ENCODE measurements at places on chromosomes 3 and 15.

DNA sequence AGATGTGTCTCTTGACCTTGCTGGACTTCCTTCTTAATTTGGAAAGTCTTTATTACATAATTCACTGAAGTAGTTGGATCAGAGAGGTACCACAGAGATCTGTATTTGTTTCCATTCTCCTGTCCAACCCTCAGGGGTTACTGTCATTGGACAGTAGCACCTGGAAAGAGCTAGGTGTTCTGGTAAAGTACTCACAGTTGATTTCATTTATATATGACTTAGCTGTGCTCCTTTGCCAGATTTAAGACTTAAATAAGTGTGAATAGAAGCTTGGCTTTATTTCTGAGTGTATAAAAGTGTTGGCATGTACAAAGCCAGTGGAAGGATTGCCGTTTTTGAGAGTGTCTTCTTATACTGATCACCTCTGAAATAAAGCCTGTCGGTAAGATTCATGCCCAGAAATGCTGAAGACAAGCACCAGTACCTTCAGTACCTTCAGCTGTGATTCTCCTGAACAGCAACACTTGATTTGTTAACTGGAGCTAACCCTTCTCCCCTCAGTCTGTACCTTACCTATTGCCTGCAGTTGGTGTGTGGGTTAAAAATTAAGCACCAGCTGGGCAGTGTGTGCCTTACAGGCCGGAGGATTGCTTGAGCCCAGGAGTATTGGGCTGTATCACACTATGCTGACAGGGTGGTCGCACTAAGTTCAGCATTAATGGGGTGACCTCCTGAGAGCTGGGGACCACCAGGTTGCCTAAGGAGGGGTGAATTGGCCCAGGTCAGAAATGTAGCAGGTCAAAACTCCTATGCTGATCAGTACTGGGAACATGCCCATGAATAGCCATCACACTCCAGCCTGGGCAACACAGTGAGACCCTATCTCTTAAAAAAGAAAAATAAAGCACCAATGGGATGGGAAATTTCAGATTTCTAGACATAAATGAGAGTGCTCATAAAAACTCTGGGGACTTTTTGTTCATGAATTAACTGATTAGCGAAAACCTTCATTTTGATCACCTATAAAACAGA, 197.7 kb downstream of the FNDC3B start:
- no peak overlapping the region for H3K27ac ChIP-seq
- peaks cover 2% of the 10 kb centered on the region for H3K36me3 ChIP-seq
- no peaks in the 10 kb centered on the region for H3K4me1 ChIP-seq
- no peak overlapping the region for H3K4me3 ChIP-seq
- DNase-seq: no peak

GRCh38 chr15:62601777-62602545, 436.9 kb upstream of the C2CD4B start:
- H3K4me3 ChIP-seq: no peak overlapping the region
- H3K27me3 ChIP-seq: no peaks in the 10 kb centered on the region
- H3K36me3 ChIP-seq: no peaks in the 10 kb centered on the region
- DNase-seq: no peak
- no peak overlapping the region for H3K27ac ChIP-seq
- peaks cover 15% of the 10 kb centered on the region for H3K4me1 ChIP-seq

GRCh38 chr15:29774900-29775299, 47.4 kb downstream of the TJP1 start:
- H3K4me3 ChIP-seq: no peak overlapping the region
- H3K27ac ChIP-seq: no peak overlapping the region
- no peak for DNase-seq
- H3K4me1 ChIP-seq: no peaks in the 10 kb centered on the region
- no peaks in the 10 kb centered on the region for H3K36me3 ChIP-seq

- H3K36me3 ChIP-seq: no peaks in the 10 kb centered on the region
- no peaks in the 10 kb centered on the region for H3K27me3 ChIP-seq
- H3K4me1 ChIP-seq: no peaks in the 10 kb centered on the region
- no peak overlapping the region for H3K4me3 ChIP-seq
- DNase-seq: no peak
- no peak overlapping the region for H3K27ac ChIP-seq
These were observed 238.4 kb upstream of the PEX5L start for GRCh38 chr3:180275176-180275575.

DNA sequence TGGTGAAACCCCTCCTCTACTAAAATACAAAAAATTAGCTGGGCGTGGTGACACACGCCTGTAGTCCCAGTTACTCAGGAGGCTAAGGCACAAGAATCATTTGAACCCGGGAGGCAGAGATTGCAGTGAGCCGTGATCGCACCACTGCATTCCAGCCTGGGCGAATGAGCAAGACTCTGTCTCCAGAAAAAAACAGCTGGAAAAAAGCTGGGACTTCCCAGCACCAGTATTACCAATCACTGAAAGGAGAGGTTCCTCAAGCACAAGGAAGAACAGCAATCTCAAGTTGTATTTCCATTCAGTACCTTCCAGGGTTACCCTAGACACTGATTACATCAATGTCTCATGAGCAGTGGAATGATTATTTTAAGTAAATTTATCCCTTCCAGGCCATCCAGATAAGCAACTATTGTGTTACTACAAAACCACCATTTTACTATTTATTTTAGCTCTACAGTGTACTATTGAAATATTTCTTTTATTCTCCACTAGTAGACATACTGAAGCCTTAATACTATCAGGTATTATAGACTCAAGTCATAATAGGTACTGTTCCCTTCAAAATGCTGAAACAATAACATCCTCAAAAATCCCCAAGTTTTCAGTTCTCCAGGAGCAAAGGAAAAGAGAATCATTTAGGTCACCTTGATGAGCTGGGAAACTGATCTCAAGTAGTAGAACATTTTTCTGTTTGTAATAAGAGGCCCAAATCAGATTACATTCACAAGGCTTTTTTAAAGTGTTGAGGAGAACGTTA, 54.8 kb upstream of the VGLL4 start:
- H3K4me1 ChIP-seq: peaks cover 18% of the 10 kb centered on the region
- no peaks in the 10 kb centered on the region for H3K36me3 ChIP-seq
- peak overlapping the region; percentile 34 for H3K27ac ChIP-seq
- DNase-seq: no peak

DNA sequence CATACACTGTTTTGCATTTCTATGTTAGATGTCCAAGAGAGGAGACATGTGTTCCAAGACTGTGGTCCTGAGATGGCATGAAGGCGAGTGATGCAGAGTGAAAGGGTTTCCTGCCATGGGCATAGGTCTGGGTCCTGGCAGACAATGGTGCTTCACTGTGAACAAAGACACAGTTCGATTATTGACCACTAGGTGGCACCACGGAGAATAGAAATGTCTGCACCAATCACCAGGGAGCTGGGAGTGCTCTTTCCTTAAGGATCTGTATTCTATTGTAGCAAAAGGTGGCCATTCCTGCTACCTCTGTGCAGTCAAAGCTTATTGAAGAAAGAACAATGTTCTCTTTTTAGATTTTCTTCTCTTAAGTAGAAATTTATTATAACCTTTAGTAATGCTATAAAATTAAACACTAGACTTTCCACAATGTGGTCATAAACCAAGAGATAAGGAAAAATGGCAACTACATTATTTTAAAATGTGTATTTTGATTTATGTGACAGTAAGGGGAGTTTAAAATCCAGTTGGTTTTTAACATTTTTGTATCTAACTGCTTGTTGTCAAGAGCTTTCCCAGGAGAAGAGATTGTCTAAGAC, 88.7 kb downstream of the GABRG3 start:
- H3K27ac ChIP-seq: no peak overlapping the region
- DNase-seq: no peak
- no peak overlapping the region for H3K4me3 ChIP-seq
- no peaks in the 10 kb centered on the region for H3K4me1 ChIP-seq

GRCh38 chr3:124882816-124883747, 4.1 kb downstream of the ITGB5 start:
- H3K4me1 ChIP-seq: peaks cover 40% of the 10 kb centered on the region
- no peak overlapping the region for H3K4me3 ChIP-seq
- no peaks in the 10 kb centered on the region for H3K27me3 ChIP-seq
- DNase-seq: no peak

GRCh38 chr15:65851981-65852380, 17.3 kb upstream of the RAB11A start:
- no peaks in the 10 kb centered on the region for H3K36me3 ChIP-seq
- no peaks in the 10 kb centered on the region for H3K4me1 ChIP-seq
- no peak overlapping the region for H3K27ac ChIP-seq
- no peak for DNase-seq

DNA sequence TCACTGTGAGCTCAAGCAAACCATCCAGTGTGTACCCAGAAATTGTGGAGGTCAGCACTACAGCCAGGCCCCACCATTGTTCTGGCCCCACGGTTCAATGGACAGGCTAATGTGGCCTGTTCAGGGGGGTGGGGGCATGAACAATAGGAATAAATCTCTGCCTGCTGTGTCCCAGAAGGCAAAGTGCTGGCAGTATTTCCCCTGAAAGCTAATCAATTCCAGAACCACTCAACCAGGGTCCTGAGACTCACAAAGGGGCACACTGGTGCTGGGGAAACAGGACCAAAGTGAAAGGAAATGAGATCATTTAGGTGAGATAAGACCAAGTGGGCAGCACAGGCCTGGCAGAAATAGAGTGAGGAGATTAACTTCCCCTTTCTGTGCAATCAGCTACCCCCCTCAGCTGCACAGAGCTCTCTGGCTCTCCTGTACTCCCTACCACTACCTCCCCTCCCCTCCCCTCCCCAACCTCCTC, 11.5 kb downstream of the CRYGS start:
- no peak overlapping the region for H3K27ac ChIP-seq
- no peak overlapping the region for H3K4me3 ChIP-seq

DNA sequence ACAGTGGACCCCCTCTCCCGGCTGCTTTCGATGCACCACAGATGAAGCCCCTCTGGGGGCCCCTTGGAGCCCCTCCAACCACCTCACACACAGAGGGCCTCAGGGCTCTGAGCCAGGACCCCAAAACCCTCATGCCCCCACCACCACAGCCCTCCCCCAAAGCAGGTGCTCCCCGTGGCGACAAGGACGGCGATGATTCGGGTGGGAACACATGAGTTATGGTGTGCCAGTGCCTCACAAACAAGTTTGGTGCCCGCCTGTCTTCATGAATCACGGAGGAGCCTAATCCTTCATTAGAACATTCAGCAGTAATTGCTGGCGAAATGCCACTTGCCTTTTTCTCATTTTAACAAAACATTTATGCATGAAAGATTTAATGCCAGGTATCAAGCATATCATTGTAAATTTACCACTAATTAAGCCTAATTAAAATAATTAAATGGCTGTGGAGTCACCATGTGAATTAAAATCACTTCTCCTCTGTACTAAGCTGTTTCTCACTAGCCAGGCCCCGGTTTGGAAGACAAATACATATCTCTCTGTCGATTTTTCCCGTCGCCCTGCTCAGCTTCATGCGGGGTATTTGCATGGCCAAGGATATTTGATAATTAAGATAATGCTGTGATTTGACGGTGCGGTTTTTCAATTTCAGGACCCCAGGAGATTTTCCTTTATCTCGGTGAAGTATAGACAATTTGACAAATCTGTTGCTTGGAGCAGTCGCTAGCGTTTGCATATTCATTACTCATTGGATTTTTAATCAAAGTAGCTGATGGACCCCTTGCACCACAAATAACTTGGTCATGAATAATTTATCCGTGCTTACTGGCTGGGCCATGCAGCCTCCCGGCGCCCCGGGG, 157.0 kb downstream of the TLE3 start:
- no peaks in the 10 kb centered on the region for H3K4me1 ChIP-seq
- H3K27me3 ChIP-seq: no peaks in the 10 kb centered on the region
- no peak overlapping the region for H3K4me3 ChIP-seq
- DNase-seq: no peak
- H3K27ac ChIP-seq: no peak overlapping the region

- H3K27ac ChIP-seq: no peak overlapping the region
- H3K27me3 ChIP-seq: no peaks in the 10 kb centered on the region
- no peak for DNase-seq
- H3K4me1 ChIP-seq: peaks cover 11% of the 10 kb centered on the region
- peaks cover 9% of the 10 kb centered on the region for H3K36me3 ChIP-seq
These were observed 6.4 kb downstream of the ATXN7 start for GRCh38 chr3:63869940-63870614.

GRCh38 chr3:59235634-59236012, 185.8 kb upstream of the CFAP20DC start:
- no peak overlapping the region for H3K27ac ChIP-seq
- H3K4me1 ChIP-seq: no peaks in the 10 kb centered on the region
- H3K27me3 ChIP-seq: no peaks in the 10 kb centered on the region

DNA sequence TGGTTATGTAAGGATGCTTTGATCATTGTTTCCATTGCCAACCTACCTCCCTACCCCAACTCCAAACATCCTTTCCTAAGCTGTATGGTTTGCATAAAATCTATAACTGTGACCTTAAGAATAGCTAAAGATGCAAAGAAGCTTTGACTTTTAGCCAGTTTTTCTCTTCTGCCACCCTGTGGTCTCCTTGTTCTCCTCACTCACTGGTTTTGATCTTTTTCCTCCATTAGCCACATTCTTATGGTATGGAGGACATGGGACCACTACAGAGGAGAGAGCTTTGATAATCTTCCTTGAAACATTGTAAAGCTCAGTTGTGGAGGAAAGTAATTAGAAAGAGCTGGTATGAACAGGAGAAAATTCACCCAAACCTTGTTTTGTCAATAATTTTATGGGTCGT, 115.9 kb downstream of the NEK11 start:
- H3K27ac ChIP-seq: no peak overlapping the region
- H3K4me3 ChIP-seq: no peak overlapping the region
- DNase-seq: no peak
- no peaks in the 10 kb centered on the region for H3K36me3 ChIP-seq
- H3K4me1 ChIP-seq: no peaks in the 10 kb centered on the region
- no peaks in the 10 kb centered on the region for H3K27me3 ChIP-seq

DNA sequence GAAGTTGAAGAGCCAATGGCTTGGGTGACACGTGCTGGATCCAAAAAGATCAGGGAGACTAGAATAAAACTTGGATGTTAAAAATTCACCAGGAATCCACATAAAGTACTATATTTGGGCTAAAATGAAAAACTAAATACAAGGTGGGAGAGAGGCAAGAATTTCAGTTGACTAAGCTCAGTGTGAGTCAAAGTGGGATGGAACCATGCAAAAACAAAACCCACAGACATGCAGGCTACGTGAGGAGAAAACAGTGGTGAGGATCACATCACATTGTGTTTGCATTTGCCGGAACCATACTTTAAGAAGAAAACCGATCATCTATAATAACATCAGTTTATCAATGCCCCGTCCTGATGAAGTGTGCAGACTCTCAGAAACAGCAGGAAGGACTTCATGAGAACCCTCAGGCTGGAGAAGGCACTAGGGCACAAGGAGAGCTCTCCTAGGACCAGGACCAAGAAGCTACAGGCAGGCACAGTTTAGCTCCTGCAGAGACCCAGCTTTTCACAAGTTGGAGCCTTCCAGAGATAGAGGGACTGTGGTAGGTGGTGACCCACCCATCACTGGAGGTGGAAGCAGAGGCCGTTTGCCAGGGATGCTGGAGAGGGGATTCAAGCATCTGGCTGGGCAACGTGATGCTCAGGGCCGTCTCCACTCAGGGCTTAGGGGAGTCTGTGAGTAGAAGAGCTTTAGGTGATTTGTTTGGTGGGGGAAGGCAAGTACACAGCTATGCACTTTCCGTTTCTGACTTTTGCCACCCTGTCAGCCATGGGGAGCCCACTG, 29.0 kb upstream of the NR2E3 start:
- no peaks in the 10 kb centered on the region for H3K27me3 ChIP-seq
- H3K27ac ChIP-seq: no peak overlapping the region
- H3K4me1 ChIP-seq: no peaks in the 10 kb centered on the region
- no peak for DNase-seq
- H3K36me3 ChIP-seq: no peaks in the 10 kb centered on the region

GRCh38 chr3:129576514-129577352, 29.7 kb downstream of the PLXND1 start:
- no peaks in the 10 kb centered on the region for H3K27me3 ChIP-seq
- H3K4me3 ChIP-seq: no peak overlapping the region
- peak; percentile 47 for DNase-seq
- peak overlapping the region; percentile 42 for H3K27ac ChIP-seq

- no peak overlapping the region for H3K4me3 ChIP-seq
- H3K4me1 ChIP-seq: peaks cover 3% of the 10 kb centered on the region
- H3K36me3 ChIP-seq: no peaks in the 10 kb centered on the region
- H3K27ac ChIP-seq: no peak overlapping the region
- DNase-seq: no peak
These were observed 16.2 kb downstream of the C3orf62 start for GRCh38 chr3:49260806-49261324.

Measured in esophagus squamous epithelium (tissue), 5 donors.